Forelimb muscle (tissue), 1 donor: ENCODE measurements at places on chromosomes 3 and 15.

DNA sequence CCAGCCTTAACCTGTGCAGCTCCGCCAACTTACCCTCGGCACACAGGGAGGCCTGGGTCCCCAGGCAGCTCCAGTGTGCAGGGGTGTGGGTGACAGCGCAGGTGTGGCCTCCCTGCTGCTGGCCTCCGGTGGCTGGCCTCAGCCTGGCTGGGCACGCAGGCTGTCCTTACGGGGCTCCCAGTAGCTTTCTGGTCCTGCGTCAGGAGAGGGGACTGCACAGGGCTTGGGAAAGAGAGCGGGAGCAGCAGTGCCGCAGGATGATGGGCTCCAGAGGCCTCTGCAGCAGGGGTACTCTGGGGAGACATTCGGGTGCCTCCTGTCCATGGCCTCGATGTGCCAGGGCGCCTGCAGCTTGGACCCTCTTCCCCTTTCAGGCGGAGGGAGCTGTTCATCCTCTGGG is 9.4 kb downstream of the APBA2 start:
- no peak for DNase-seq

DNA sequence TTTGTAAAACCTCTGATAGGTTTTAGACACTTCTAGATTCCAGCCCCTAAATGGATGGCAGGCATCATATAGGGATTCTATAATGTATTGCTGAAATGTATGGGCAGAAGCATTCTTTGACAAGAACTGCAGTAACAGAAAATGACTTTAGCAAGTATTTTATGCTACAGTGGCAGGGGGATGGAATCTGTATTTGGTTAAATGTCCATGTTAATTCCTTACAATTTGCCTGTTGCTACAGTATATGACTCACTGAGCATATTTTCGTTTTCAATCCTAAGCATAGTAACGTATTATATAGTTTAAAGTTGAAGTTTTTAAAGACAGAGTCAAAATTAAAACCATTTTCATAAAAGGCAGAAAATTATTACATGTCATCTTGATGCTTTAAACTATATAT is 150.1 kb downstream of the MEX3B start:
- no peak for DNase-seq

GRCh38 chr15:73940061-73940981 is 14.1 kb downstream of the LOXL1 start:
- DNase-seq, result no peak

DNA sequence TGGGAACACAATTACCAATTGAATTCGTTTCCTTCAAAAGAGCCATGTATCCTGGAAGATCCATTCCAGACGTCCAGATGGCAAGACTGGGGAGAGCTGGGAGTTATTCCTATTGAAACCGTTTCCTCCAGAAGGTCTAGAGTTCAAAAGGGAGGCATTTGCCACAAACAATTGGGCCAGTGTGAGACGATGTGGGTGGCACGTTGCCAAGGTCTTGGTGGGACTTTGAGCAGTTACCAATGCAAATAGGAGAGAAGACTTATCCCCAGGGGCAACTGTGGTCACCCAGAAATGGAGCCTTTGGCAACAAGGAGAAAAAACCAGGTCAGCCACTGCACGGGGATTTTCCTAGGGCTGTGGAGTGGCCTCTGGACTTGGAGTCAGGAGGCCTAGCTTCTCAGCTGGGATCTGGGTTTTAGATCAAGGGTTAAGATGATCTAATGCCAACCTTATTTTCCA is 29.6 kb upstream of the TLE3 start:
- no peak for DNase-seq

GRCh38 chr15:86813892-86814291 is 734.2 kb downstream of the AGBL1 start:
- DNase-seq, result no peak

DNA sequence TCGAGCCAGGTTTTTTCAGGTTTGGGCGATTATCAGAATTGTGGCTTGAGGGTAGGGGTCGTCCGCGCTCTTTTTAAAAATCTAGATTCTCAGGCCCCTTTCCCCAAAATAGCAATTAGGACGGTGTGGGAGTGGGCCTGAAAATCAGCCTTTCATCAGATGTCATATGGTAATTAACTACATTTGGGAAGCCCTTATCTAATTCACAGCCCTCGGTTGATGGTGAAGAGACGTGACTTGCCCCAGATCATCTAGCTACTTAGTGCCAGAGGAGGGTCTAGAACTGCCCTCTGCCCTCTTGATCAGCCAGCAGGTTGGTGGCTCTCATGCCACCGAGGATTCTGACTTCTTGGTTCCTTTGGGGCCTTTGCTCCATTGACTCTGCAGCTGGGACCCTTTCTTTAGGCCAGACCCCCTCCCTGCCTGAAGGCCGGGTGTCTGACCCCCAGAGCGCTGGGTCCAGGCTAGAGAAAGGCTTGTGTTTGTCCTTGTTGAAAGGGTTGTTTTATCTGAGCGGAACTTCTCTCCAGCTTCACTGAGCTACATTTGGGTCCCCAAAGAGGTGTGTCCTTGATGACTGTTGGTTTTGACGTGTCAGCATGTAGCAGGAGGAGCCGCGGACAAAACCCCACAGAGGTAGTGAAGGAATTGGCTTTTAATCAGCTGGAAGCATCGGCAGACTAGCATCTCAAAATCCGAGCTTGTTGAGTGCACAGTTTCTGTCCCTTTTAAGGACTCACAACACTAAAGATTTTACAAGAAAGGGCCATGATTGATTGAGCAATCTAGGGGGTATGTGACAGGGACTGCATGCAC is 857 bp downstream of the AEN start:
- DNase-seq, result no peak

DNA sequence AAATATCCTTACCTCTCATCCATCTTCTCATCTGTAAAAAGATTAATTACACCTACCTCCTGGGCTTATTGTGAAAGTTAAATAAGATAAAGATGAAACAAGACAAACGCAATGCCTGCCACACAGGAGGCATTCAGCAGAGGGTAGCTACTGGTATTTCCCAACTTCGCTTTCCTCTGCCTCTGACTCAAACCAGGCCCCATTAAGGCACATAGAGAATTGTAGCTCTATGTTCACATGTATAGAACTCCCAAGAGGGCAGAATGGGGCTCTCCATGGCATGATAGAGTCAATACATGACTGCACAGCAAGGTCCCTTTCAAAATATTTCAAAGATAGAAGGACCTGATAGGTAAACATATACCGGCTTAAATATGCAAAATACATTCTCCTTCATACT is 1.4 kb downstream of the LYSMD2 start:
- DNase-seq, result no peak

DNA sequence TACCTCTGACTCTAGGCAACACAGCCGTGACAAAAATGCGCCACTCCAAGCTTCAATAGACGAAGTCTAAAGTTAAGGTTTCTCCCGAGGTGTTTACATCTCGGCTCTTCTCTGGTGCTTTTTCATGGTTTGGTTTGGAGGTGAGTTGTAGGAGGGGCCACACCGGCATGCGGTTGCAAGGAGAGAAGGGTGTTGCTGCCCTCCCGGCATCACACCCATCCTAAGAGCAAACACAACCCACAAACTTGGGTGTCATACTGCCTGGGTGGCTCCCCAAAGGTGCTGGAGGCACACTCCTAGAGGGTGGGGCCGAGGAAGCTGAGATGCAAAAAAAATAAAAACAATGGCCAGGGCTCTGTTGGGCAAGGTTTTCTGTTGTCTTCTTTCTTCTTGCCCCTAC is 225.2 kb upstream of the ICE2 start:
- no peak for DNase-seq

- no peak for DNase-seq
Measured at GRCh38 chr3:44001072-44001471, 240.6 kb upstream of the TOPAZ1 start.

DNA sequence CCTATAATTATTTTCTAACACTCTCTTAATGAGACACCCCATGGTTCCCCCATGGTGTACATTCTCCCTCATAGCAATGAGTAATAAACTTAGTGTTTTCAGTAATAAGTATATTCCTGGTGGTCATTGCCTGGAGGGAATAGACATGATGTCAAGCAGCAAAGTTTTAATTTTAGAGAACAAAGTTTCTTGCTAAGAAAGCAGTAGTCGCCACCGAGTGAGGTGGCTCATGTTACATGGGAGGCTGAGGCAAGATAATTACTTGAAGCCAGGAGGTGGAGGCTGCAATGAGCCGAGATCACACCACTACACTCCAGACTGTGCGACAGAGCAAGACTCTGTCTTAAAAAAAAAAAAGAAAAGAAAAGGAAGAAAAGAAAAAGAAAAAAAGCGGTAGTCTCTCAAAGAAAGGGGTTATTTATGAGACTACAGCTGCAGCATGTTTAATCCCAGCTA is 2.4 kb upstream of the ELP6 start:
- no peak for DNase-seq

GRCh38 chr3:66010739-66011655 is 27.7 kb downstream of the MAGI1 start:
- no peak for DNase-seq

- no peak for DNase-seq
Measured at GRCh38 chr3:39910135-39910534, 100.7 kb downstream of the MYRIP start.

GRCh38 chr3:195865752-195866151 is 42.6 kb downstream of the TNK2 start:
- DNase-seq, result no peak

GRCh38 chr3:10553591-10554235 is 48.3 kb upstream of the ATP2B2 start:
- no peak for DNase-seq

DNA sequence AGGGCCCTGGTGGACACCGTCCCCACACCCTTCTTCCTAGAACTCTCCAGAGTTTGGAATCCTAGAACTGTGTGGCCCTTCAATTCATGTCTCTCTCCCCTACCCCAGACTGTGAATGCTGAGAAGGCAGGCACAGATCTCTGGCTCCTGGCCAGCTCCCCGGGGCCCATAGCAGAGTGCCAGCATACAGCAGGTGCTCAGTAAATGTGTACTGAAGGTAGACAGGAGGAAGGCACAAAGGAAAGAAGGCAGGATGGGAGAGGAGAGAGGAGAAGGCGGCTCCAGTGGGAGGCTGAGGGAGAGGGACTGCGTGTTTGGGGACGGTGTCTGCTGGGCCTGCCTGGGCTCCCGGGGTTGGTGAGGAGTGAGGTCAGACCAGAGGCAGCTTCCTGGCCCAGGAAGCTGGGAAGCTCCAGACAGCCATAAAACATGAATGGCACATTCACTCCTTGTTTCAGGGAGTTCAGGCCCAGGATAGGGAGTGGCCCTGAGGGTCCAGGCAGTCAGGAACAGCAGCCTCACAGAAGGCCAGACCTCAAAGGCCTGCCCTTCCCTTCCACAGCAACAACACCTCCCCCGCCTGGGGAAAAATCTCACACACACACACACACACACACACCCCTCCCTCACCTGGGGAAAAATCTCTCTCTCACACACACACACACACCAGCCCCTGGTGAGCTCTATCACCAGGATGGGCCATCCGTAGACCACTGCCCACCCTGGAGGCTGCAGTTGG is 137.1 kb upstream of the PRR20G start:
- DNase-seq, result no peak

- DNase-seq, result no peak
Measured at GRCh38 chr3:53217175-53217574, 38.6 kb downstream of the TKT start.

DNA sequence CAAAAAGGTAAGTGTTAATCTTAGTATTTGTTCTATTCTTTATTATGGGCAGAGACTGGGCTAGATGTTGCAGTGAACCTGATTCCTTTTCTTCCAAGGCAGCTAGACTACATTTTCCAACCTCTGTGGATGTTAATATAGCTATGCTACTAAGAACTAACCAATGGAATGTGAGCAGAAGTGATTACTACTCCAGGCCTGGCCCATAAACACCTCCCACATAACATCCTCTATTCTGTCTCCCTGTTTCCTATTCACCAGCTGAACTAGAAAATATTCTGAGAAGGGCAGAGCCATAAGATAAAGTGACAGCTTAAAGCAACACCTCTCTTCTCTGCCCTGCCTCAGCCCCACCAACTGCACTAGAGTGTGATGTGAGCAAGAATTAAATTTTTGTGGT is 29.4 kb downstream of the CD200R1L start:
- DNase-seq, result no peak

GRCh38 chr3:32940726-32941125 is 10.7 kb upstream of the CCR4 start:
- DNase-seq, result no peak

GRCh38 chr15:62173215-62173614 is 8.1 kb upstream of the C2CD4B start:
- DNase-seq, result peak; percentile 8

DNA sequence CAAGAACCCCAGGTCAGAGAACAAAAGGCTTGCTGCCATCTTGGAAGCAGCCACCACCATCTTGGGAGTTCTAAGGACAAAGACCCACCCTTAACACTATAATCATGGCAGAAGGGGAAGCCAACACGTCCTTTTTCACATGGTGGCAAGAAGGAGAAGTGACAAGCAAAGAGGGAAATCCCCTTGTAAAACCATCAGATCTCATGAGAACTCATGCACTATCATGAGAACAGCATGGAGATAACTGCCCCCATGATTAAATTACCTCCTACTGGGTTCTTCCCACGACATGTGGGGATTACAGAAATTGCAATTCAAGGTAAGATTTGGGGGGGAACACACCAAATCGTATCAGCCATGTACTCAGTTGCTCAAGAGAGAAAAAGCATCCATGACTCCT is 21.1 kb upstream of the GBE1 start:
- DNase-seq, result no peak

- DNase-seq, result no peak
Measured at GRCh38 chr3:186109897-186110803, 1.3 kb upstream of the ETV5 start.

DNA sequence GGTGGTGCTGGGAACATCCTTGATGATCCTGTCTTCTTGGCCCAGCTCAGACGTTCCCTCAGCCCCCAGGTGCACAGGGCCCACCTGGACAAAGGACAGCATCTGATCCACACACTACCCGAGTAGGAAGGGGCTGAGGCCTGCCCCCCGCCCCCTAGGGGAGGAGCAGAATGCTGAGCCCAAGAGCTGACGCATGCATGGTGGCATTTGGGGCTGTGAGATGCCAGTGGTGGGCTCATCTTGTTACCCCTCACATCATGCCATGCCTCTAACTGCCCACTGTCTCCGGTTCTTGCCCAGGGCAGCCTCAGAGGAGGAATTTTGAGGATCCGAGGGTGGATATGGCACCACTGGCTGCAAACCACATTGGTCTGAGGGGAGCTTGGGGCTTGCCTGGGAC is 61.5 kb downstream of the LINGO1 start:
- no peak for DNase-seq

- DNase-seq, result no peak
Measured at GRCh38 chr3:33980252-33980651, 181.8 kb downstream of the PDCD6IP start.

DNA sequence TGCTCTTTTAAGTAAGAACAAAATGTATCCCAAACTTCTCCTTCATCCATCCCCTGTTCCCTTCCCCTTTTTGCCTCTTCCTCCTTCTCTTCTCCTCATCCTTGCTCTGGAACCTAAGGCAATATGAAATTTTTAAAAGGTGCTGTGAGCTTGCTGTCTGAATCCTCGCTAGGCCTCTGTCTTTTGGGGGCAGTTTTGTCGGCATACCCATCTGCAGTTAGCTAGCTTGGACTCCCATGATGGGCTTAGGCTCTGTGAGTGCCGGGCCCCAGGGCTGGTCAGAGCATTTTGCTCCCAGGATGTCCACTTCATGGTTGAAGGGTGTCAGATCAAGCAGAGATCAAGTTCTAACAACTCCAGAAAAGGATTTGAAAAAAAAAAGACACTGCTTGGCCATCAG is 18.6 kb downstream of the ZIC1 start:
- no peak for DNase-seq
